Bronchial smooth muscle cell (primary cell): ENCODE measurements at places on chromosomes 5 and 9. TPM values are rescaled to one million over a fixed set of nuclear protein-coding genes. Genes with fewer than 3 reads are reported as not detected.

IER5L gene
- 32.1 and 74.6 TPM in 2 replicates for total RNA-seq

AK6 gene
- 43.0 and 54.5 TPM in 2 replicates for total RNA-seq

MLANA gene
- total RNA-seq: not detected in 2 replicates

EMB gene
- total RNA-seq: 4.3 and 7.6 TPM in 2 replicates

MUSK gene
- total RNA-seq: 0.32 and 2.1 TPM in 2 replicates

NFX1 gene
- total RNA-seq: 22.2 and 23.9 TPM in 2 replicates

TXNDC15 gene
- 88.6 and 146 TPM in 2 replicates for total RNA-seq

FBP2 gene
- not detected in 2 replicates for total RNA-seq

PIP5KL1 gene
- 3.5 and 4.3 TPM in 2 replicates for total RNA-seq

CNTNAP3 gene
- total RNA-seq: 0.94 and 3.5 TPM in 2 replicates

ANXA6 gene
- total RNA-seq: 536 and 817 TPM in 2 replicates

DBN1 gene
- total RNA-seq: 156 and 251 TPM in 2 replicates

SLC36A3 gene
- not detected in 2 replicates for total RNA-seq

NUTM2G gene
- total RNA-seq: under 0.01 TPM in 1 of 2 replicates, not detected in the other

POLK gene
- total RNA-seq: 24.3 and 26.6 TPM in 2 replicates

C5orf63 gene
- total RNA-seq: 1.7 and 3.6 TPM in 2 replicates
